Effector CD4-positive, alpha-beta T cell (primary cell): ENCODE measurements at places on chromosomes 12 and 14.

- DNase-seq = no peak
Observed at GRCh38 chr14:19949218-19949617, 18.5 kb downstream of the OR4K1 start.

GRCh38 chr12:111074559-111074958, 154.2 kb upstream of the MYL2 start:
- DNase-seq = no peak

DNA sequence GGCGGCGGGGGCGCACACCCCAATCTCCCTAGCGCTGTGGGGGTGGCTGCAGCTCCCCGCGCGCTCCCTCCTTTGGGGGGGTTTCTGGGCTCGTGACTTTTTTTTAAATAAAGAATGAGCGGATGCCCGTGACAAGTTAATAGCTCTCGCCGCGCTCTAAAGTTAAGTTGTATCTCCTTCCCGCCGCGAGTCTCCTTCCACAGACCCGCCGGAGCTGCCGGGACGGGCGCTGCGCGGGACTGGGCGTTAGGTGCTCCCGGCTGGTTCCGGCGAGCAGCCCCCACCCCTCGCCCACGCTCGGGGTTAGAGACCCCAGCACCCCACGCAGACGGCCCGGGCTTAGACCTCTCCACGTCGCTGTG, 82.6 kb upstream of the HMGA2 start:
- no peak for DNase-seq

DNA sequence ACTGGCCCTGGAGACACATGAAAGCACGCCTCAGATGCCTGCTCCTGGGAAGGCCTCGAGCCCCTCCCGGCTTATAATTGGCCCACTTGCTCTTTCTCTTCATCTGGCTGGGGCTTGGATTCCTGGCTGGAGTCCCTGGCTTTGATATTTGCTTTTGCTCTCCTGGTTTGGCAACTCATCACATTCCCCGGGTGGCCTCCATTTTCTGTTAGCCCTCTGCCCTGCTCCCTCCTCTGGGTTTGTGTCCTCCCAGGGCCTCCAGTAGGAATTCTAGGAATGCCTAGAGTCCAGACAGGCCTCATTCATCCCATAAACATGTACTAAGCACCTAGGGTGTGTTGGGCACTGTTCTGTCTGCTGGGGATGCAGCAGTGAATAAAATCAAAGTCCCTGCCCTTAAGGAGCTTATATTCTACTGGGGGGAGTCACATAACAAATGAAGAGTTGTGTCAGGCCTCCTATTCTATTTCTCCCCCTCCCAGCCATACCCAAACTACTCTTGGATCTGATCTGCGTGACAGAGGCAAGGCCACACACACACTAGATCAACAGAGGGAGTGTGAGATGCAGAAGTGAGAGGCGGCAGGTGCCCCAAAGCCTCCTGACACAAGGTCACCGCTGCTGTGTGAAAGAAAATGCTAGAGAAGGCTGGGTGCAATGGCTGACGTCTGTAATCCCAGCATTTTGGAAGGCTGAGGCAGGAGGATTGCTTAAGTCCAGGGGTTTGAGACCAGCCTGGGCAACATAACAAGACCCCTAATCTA, 21.3 kb upstream of the TSPAN9 start:
- DNase-seq = no peak

- DNase-seq = no peak
Observed at GRCh38 chr14:80047761-80048160, 163.5 kb downstream of the DIO2 start.

- no peak for DNase-seq
Observed at GRCh38 chr12:103282124-103282523, 213.6 kb downstream of the C12orf42 start.

GRCh38 chr12:119788786-119789185, 88.3 kb downstream of the CIT start:
- DNase-seq = no peak

GRCh38 chr12:119786539-119786938, 90.6 kb downstream of the CIT start:
- no peak for DNase-seq

DNA sequence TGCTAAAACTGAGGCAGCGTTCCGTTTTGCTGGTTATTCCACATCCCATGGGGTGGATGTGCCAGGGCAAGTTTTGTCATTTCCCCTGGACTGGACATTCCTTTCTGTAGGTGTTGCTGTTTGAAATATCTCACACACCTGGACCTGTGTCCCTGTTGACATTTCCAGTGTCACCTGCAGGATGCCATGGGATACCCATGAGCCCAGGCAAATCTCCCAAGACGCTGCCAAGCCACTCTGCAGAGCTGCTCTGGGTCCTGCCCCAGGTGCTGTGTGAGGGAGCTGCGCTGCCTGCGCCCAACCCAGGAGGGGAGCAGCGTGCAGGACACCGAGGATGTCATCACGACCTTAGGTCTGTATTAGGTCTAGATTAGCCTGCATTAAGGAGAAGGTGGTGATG, 5.2 kb upstream of the PACS2 start:
- DNase-seq = no peak

- DNase-seq = peak; percentile 60
Observed at GRCh38 chr12:52151837-52152783, 39.7 kb downstream of the KRT80 start.
